H9 (cell line): ENCODE measurements at places on chromosomes 3 and 15. TPM values are rescaled to one million over a fixed set of nuclear protein-coding genes. Genes with fewer than 3 reads are reported as not detected.
A peak's percentile ranks its signal among the peaks of the same experiment; 100 is the strongest.

GRCh38 chr15:35376707-35377106, 169.3 kb downstream of the DPH6 start:
- no peaks in the 10 kb centered on the region for H3K27me3 ChIP-seq
- DNase-seq, result no peak
- no peaks in the 10 kb centered on the region; the same call in 1 of the 2 replicates for H3K4me1 ChIP-seq
- no peak overlapping the region for H3K27ac ChIP-seq
- peaks cover 14% of the 10 kb centered on the region for H3K36me3 ChIP-seq

- H3K4me3 ChIP-seq, result no peak overlapping the region
- no peak for DNase-seq
- no peak overlapping the region for H3K27ac ChIP-seq
- H3K27me3 ChIP-seq, result no peaks in the 10 kb centered on the region
- H3K4me1 ChIP-seq, result no peaks in the 10 kb centered on the region
Observed at GRCh38 chr3:110956081-110956480, 115.5 kb upstream of the NECTIN3 start.

DNA sequence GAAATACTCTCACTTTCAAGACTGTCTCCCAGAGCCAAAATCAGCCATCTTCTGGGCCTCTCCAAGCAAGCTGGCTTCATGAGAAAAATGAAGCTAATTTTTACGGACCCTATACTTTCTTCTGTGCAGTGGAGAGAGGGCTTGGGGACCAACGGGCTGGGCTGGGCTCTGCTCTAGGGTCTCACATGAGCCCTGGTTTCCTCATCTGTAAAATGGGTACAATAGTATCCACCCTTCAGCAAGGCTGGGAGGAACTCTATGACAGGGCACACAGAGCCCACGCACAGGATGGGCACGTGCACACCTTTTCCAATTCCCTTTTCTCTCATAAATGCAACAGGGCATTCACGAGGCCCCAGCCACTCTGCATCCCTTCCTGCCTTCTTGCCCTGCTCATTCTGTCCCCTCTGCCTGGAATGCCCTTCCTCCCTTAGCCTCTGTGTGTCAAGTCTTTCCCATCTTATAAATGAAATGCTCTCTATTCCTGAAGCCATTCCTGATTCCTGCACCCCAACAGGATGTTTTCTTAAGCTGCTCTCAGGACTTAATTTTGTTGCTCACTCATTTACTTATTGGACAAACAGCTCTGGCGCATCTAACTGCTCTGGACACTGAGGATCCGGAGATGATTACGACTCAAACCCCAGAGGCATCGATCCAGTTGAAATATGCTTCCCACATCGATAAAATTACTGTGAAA, 32.9 kb upstream of the SEC13 start:
- no peak for DNase-seq
- H3K4me3 ChIP-seq, result no peak overlapping the region
- H3K27ac ChIP-seq, result no peak overlapping the region
- no peaks in the 10 kb centered on the region for H3K27me3 ChIP-seq
- no peaks in the 10 kb centered on the region; the same call in 1 of the 2 replicates for H3K4me1 ChIP-seq

GRCh38 chr3:161422171-161422700, 50.9 kb upstream of the SPTSSB start:
- no peak for DNase-seq
- no peak overlapping the region for H3K27ac ChIP-seq
- H3K27me3 ChIP-seq, result no peaks in the 10 kb centered on the region
- peaks cover 15% of the 10 kb centered on the region for H3K36me3 ChIP-seq
- H3K4me3 ChIP-seq, result no peak overlapping the region

DNA sequence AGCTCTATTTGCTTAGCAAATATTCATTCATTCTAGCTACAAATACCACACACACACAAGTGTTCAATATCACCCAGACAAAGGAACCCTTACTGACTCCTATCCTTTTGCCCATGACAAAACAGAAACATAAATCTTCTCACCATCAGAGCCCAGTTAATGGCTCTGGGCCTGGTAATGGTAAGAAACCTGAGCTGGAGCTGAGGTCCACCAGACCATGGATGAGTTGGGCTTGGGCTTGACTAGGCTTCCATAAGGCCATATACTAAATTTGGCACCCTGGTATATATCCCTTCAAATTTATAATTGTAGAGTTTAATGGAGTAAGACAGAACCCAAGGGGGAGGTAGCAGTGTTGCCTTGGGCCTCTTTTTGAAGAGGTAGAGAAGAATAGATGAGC, 29.4 kb downstream of the GPR176 start:
- H3K36me3 ChIP-seq, result peaks cover 26% of the 10 kb centered on the region
- H3K4me1 ChIP-seq, result peaks cover 23% of the 10 kb centered on the region
- H3K27ac ChIP-seq, result peak overlapping the region; percentile 95
- H3K27me3 ChIP-seq, result no peaks in the 10 kb centered on the region

DNA sequence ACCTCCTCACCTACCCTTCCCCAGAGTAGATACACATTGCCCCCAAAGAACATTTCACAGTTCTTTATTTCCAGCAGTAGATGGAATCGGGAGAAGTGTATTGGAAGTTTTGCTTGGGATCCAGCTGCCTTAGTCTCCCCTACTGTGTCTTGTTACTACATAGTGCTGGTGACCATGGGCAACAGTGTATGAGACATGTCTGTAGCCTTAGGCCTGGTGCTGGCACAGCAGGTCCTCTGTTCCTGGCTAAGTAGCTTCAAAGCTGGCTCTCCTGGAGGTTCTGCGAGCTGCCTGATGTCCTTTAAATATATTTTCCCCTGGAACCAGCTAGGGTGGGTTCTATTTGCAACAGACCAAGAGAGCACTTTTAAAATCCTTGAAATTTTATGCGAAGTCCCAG, 174.7 kb downstream of the THSD4 start:
- H3K4me1 ChIP-seq, result no peaks in the 10 kb centered on the region
- no peak for DNase-seq
- H3K27ac ChIP-seq, result no peak overlapping the region
- H3K36me3 ChIP-seq, result no peaks in the 10 kb centered on the region

DNA sequence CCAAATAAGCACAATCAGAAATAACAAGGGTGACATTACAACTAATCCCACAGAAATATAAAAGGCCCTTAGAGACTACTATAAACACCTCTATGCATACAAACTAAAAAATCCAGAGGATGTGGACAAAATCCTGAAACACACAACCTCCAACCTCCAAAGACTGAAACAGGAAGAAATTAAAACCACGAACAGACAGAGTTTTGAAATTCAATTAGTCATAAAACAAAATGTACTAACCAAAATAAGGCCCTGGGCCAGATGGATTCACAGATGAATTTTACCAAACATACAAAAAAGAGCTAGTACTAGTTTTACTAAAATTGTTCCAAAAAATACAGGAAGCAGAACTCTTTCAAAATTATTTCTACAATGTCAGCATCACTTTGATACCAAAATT, 1043.6 kb downstream of the DIPK2A start:
- no peaks in the 10 kb centered on the region for H3K4me1 ChIP-seq
- H3K4me3 ChIP-seq, result no peak overlapping the region
- DNase-seq, result no peak
- H3K36me3 ChIP-seq, result no peaks in the 10 kb centered on the region

DNA sequence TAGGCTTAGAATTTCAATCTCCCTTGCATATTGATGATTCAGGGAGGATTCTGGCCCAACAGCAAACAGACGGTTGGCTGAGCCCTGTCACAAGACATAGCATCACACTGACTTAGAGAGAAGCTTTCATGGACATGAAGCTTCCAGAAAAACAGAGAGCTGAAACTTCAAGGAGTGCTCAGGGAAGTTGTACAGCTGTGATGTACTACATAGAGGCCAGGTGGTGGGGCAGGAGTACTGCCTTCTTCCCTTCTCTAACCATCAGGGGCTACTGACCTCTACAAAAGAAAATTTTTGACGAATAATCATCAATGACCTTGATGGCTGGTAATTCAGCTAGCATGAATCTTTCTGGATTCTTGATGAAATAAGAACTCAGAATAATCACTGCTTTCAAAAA, 378.5 kb downstream of the ERC2 start:
- no peak for DNase-seq
- no peak overlapping the region for H3K4me3 ChIP-seq
- no peak overlapping the region for H3K27ac ChIP-seq
- no peaks in the 10 kb centered on the region for H3K4me1 ChIP-seq

- peaks cover 49% of the 10 kb centered on the region for H3K36me3 ChIP-seq
- no peaks in the 10 kb centered on the region; the same call in 1 of the 2 replicates for H3K4me1 ChIP-seq
- no peaks in the 10 kb centered on the region for H3K27me3 ChIP-seq
- H3K4me3 ChIP-seq, result no peak overlapping the region
Observed at GRCh38 chr3:181712226-181712552, 464 bp downstream of the SOX2 start.

DNA sequence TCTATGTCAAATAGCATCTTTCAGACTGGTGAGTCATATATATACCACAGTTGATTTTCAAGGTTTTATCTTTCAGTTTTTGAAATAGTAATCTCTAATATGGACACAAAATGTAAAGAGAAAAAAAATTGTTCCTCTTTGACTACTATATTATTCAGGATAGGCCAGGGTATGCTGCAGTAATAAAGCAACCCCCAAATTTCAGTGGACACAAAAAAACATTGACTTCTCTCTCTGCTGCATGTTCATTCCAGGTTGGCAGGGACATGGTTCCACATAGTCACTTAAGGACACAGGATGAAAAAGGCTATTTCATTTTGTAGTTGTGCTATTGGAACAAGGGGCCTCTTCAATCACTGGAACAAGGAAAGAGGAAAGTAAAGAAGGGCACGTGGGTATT, 28.6 kb downstream of the BMF start:
- no peaks in the 10 kb centered on the region for H3K36me3 ChIP-seq
- no peak overlapping the region for H3K27ac ChIP-seq
- H3K4me3 ChIP-seq, result no peak overlapping the region
- peaks cover 2% of the 10 kb centered on the region for H3K4me1 ChIP-seq

DNA sequence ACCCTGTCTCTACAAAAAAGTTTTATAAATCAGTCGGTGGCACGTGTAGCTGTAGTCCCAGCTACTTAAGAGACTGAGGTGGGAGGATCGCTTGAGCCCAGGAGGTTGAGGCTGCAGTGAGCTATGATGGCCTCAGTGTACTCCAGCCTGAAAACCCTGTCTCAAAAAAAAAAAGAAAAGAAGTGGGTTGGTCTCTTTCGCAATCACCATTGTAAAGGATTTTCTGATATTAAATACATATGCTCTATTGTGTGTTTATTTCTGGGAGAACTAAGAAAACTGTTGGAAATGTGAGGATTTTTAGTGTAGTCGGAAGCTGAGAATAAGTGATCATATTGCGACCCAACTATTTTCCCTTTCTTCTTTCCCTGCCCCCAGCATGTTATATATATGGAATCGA, 7.5 kb downstream of the ZNF710 start:
- no peak overlapping the region for H3K4me3 ChIP-seq
- peaks cover 10% of the 10 kb centered on the region for H3K36me3 ChIP-seq
- no peak for DNase-seq
- peaks cover 6% of the 10 kb centered on the region; the same call in 1 of the 2 replicates for H3K4me1 ChIP-seq
- H3K27ac ChIP-seq, result no peak overlapping the region

DNA sequence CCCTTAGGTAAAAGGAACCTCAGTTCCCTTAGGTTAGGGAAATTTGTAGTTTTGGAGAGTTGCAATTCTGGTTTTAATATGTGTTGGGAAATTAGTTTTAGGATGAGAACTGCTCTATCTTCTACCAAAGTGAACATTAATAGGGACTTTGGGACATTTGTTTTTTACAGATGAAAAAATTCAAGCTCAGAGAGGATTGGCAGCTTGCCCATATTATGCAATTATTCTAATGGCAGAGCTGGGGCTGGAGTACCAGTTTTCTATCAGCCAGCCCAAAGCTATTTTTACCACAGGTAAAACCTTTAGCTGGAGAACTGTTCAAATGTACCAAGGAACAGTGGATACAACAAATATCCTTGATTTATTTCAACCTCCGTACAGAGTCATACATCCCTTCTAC, 127.0 kb downstream of the CPNE4 start:
- no peak overlapping the region for H3K27ac ChIP-seq
- no peak overlapping the region for H3K4me3 ChIP-seq
- H3K27me3 ChIP-seq, result no peaks in the 10 kb centered on the region
- no peak for DNase-seq
- no peaks in the 10 kb centered on the region for H3K36me3 ChIP-seq
- H3K4me1 ChIP-seq, result peaks cover 8% of the 10 kb centered on the region; the same call in 1 of the 2 replicates

The WDR93 gene
- not detected in 2 replicates for total RNA-seq

The ALDH1A2 gene
- 0.31 and 0.72 TPM in 2 replicates for total RNA-seq

The ABHD17C gene
- total RNA-seq, result 21.5 and 25.1 TPM in 2 replicates

The CNTN3 gene
- 0.29 TPM in 1 of 2 replicates, not detected in the other for total RNA-seq

The EXD1 gene
- total RNA-seq, result not detected in 2 replicates

The GHSR gene
- not detected in 2 replicates for total RNA-seq

The COL8A1 gene
- total RNA-seq, result 0.17 and 0.26 TPM in 2 replicates

The ZNF385D gene
- total RNA-seq, result 1.2 and 1.5 TPM in 2 replicates
